ENCODE measurements at places on chromosomes 2 and 18.

- DNase-seq = no peak
Measured at GRCh38 chr2:36464006-36464721, 108.6 kb downstream of the CRIM1 start.

GRCh38 chr2:103144837-103145236 is 383.0 kb downstream of the TMEM182 start:
- no peak for DNase-seq

DNA sequence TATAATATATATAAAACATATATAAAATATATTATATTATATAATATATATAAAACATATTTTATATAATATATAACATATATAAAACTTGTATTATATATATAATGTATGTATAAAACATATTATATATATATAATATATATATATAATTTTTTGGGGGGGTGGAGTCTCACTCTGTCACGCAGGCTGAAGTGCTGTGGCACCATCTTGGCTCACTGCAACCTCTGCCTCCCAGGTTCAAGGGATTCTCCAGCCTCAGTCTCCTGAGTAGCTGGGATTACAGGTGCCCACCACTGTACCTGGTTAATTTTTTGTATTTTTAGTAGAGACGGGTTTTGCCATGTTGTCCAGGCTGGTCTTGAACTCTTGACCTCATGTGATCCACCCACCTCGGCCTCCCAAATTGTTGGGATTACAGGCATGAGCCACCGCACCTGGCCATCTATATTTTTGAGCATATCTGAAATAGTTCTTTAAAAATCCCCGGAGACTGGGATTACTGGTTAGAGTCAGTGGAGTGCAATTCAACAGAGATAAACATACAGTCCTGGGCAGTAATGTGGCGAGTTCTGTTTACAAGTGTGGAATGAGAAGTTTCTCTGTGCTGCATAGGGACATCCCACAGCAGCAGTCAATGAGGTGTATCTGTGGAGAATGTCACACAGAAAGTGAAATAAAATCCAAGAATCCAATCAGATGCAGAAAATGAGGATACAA is 208.4 kb downstream of the MYCN start:
- DNase-seq = no peak

DNA sequence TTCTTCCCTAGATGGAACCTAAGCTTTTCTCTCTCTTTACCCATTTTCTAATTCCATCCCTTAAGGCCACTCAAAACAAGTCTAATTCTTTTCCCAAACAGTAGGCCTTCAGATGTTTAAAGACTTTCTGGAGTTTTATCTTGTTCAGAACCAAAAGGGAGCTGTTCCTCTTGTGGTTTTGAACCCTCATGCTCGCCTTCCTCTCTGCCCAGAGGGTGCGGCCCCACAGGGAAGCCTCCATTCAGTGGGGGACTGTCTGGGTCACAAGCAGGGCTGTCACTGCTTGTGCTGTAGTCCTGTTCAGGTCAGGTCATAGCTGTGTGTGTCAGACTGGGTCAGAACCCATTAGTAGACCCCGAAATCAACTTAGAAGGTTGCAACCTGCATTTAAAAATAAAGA is 56.5 kb downstream of the TET3 start:
- DNase-seq = no peak

DNA sequence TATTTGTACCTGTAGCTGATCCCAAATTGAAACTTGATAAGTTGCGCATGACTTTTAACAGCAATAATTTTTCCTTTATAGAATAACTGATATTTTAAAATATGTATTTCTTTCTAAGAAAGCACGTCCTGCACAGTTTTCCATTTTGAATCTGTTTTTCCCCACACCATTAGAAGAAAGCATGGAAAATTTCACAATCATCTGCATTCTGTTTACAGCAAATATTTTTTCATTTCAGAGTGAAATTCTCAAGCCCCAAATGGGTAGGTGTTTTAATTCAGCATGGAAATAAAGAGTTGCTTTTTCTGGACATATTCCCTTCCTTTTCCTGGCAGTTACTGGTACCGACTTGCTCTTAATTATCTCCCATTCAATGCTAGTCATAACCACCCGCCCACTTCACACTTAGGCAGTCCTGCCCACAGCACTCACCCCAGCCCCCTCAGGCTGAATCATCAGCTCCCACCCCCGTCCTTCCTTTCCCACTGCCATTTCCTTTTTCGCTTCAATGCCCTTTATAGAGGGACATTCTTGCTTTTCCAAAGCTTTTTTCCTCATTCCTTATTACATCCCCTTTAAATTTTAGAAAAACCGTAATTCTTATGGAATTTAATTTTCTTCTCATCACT is 89.2 kb upstream of the GLS start:
- DNase-seq = no peak

GRCh38 chr18:58091099-58091611 is 47.1 kb downstream of the NEDD4L start:
- DNase-seq = no peak

- no peak for DNase-seq
Measured at GRCh38 chr2:163191372-163191771, 352.8 kb upstream of the KCNH7 start.

DNA sequence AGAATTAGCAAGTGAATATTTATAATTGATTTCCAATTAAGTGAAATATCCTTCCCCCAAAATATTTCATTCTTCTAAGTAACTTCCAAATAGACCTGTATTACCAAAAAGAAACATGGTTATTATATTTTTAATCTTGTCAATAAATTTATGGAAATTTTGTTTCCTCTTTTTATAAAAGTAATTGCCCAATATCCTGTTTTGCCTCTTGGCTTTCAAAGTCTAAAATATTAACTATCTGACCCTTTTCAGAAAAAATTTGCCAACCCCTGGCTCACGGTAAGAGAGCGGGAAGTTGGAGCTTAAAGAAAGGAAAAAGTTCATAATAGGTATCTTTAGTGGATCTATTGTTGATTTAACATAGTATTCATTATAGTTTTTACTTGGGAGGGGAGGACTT is 20.4 kb upstream of the SANBR start:
- DNase-seq = no peak

DNA sequence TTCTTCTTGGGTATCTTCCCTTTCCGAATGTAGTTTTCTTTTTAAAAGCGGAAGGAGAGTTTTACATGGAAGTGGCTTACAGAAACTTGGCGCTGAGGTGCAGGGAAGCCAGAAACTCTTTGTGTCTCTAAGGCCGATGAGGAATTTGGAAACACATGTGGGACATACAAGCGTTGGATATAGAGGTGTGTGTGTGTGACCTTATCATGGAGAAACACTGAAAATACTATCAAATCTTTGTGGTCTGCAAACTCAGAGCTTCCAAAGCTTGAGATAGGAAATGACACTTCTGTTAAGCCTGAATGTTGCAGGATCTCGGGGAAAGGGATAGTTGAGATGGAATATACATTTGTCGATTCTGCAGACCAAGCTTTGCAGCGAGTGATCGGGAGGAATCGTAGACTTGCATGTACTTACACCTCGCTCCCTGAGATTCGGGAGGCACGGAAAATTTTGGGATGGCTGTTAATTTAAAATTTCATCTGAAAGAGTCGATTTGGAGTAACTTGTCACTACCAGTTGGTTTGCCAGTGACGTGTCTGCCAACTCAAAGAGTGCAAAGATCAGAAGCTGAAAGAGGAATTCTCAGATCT is 1.0 kb downstream of the NAB1 start:
- DNase-seq = no peak

- DNase-seq = no peak
Measured at GRCh38 chr2:43190311-43191052, 35.9 kb downstream of the ZFP36L2 start.

DNA sequence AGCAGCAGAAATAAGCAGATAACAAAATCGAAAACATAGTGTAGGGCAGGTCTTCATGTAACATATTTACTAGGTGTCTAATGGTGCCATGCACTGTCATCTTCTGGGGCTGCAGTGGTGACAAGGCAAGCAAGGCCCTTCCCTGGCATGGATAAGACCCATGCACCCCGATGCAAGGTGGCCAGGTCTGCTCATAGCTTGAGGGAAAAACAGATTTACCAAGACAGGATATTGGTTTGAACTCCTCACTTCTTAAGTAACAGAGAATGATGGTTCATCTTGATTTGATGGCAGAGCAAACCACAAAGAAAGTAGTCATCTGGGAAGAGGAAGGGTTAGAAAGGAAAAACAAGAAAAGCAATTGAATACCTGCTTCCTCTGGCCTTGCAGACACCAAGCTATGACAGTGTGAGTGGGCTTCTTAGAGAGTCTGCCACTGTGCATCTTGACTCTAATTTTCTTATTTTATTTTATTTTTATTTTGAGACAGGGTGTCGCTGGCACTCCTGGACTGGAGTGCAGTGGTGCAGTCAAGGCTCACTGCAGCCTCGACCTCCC is 35.8 kb upstream of the EML6 start:
- DNase-seq = no peak

GRCh38 chr2:195094330-195094729 is 562.7 kb upstream of the SLC39A10 start:
- no peak for DNase-seq

GRCh38 chr2:125405816-125406215 is 1250.1 kb upstream of the GYPC start:
- no peak for DNase-seq

DNA sequence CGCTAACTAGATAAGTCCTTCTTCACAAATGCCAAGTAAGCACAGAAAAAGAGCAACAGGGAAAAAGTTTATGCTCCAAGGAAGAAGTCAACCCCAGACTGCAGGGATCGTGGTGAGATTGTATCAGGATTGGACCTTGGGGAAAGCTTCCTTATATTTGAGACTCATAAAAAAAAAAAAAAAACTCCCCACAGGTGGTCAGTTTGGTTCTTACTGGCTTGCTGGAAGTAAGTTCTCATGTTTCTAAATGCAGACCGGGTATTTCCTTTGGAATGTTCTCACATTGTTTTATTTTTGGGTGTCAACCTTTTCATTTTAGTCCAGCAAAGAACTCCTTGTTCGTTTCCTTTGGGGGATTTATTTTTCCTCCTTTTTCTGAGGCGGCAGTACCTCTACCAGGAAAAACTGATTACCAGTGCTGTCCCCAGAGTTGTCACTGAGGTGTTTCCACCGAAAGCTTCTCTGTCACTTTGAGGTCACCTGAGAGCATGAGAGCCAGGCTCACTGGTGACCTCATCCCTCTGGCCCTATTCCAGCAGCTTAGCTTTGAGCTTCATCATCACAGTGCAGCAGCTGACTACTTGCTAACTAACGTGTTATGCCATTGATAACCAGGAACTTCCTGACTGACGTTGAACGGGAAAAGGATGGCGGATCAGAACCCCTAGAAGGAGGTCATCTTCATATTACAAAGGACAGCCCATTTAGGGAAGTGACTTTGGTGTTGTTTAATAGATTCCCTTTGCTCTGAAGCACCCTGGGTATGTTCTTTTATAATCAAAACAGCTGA is 16.8 kb upstream of the ATP8B1 start:
- no peak for DNase-seq

DNA sequence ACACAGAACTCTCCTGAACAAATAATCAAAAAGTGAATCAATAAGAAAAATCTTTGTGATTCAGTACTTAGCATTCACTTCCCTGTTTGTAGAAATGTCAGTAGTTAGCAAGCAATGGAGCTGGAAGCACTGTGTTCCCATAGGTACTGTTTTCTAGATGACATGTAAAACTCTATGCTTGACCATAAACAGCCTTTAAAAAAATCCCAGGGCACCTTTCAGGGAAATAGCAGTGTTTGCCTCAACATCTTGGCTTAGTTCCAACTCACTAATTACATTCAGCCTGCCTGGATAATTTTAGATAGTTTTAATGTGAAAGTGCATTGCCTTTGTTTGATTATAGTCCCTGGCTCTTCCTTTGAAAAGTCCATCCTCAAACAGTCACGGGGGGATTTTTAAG is 721.8 kb downstream of the ERBB4 start:
- no peak for DNase-seq

All from CD4-positive, alpha-beta T cell treated with Interleukin-12 subunit alpha and Interleukin-12 subunit beta, for 1 hour (primary cell).